ENCODE measurements at places on chromosomes 4 and X.

DNA sequence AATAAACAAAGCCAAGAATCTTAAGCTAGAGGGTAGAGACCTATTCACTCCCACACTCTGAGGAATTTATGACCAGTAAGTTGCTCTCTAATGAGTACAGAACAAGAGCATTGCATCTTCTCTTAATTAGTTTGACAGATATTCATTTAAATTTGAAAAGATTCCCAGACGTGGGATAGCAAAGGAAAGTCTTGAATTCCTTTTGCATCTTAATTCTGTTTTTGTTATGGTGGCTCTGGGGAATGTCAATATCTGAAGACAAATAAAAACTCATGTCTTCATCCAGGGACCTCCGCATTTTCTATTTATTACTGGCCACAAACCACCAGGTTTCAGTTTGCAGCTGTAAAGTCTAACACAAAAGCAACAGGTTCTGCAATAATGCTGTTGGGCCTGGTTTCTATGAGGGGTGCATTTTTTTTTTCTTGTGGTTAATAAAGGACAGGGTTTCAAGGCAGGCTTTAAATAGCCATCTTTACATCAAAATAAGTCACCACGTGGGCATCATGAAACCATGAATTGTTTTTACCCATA is 172.3 kb downstream of the SHROOM3 start:
- no peak for DNase-seq

DNA sequence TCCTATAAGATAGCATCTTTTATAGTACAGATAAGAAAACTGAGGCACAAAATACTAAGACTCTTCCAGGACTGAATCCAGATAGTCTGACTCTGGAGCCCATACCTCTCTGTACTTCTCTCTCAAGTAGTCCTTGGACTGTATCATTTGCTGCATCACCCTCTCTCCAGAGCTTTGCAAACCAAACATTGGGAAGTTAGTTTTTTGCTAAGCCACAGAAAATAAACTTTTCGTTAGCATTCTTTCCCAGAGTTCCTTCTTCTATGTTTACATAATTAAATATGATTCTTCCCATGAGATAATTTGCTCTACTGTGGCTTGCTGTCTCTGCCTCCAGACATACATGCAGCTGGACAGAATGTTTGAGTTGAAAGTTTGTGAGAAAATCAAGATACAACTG is 22.0 kb downstream of the PPEF2 start:
- no peak for DNase-seq

GRCh38 chr4:157978680-157979361 is 194.0 kb downstream of the GASK1B start:
- no peak for DNase-seq

GRCh38 chrX:13081395-13082205 is 37.2 kb upstream of the FAM9C start:
- no peak for DNase-seq

DNA sequence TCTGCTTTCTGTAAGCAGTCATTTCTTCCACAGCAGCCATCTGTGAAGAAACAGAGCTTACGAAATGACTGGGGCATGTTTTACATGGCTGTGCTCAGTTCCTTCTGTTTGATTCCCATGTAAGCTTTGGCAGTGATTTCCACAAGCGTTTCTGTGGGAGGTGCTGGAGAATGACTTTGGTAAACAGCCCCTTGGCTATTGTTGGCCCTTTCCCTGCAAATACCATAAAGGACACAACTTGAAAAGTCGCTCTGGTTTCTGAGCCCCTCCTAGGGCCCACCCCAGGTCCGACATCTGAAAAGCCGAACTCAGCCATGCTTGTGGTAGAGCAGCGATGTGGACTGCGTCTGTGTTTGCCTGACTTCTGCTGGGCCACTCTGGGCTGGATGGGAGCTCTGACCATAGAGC is 3.7 kb downstream of the LIMCH1 start:
- no peak for DNase-seq

- no peak for DNase-seq
These were observed 9.0 kb downstream of the PCDH18 start for GRCh38 chr4:137523329-137523728.

- no peak for DNase-seq
These were observed 155.2 kb downstream of the DHRSX start for GRCh38 chrX:2345562-2345961.
